ENCODE measurements at places on chromosomes 5 and 9.

GRCh38 chr5:170361616-170362015, 27.6 kb downstream of the KCNMB1 start:
- no peak for DNase-seq

DNA sequence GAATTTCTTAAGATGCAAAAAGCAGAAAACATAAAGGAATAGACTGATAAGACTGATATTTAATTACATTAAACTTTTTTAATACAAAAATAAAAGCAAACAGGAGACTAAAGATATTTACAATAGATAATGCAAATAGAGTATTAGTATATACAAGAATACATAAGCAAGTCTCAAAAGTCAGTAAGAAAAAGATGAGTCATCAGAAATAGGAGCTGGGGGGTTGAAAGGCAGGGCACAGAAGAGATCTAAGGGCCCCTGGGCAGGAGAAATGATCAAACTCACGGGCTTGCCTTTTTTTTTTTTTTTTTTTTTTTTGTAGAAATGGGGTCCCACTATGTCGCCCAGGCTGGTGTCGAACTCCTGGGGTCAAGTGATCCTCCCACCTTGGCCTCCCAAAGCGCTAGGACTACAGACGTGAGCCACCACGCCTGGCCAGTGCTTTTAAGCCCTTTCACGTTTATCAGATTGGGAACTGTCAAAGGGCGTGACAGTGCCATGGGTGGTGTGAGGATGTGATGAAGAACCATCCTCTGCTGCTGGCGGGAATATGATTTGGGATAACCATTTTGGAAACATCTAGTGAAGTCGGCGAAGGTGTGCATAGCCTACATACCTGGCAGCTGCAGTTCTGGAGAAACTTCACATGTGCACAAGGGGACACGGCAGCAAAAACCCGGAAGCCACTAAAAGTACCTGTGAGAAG, 126.1 kb downstream of the CACNA1B start:
- no peak for DNase-seq

GRCh38 chr9:73038613-73039012, 85.8 kb upstream of the ALDH1A1 start:
- no peak for DNase-seq

DNA sequence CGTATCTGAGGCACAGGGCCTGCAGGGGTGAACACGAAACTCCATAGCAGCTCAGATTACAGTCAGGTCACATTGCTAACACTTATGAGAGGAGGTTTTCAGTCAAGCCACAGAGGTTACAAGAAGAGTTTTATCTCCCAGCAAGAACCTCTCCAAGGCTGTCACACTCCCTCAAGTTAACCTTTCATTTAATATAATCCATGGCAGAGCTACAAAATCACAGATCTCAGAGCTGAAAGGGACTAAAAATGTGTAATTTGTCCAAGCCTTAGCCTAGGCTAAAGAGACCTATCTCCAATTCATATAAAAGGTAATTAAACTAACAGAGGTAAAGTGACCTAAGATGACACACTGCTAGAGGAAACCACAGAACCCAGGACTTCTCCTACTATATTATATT, 57.2 kb downstream of the MLANA start:
- no peak for DNase-seq

GRCh38 chr9:123486431-123486830, 130.4 kb downstream of the CRB2 start:
- DNase-seq = no peak

GRCh38 chr5:112784726-112785125, 47.0 kb downstream of the APC start:
- no peak for DNase-seq

DNA sequence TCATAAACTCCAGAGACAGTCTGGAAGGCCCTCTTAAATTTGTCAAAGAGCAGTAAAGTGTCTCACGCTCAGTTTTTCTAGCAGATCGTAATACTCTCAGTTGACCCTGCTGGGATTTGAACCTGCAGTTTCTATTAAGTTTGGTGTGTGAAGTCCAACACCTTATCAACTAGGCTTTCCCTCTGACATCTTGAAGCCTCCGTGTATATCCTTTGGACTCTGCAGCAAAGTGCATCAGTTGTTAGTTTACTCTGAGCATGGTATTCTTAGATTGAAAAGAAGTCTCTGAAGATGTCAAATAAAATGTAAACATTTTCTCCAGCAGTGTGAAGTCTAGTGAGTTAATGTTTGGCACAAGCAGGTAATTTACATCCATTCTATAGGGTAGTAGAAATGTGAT, 2.4 kb downstream of the FUBP3 start:
- DNase-seq = no peak

DNA sequence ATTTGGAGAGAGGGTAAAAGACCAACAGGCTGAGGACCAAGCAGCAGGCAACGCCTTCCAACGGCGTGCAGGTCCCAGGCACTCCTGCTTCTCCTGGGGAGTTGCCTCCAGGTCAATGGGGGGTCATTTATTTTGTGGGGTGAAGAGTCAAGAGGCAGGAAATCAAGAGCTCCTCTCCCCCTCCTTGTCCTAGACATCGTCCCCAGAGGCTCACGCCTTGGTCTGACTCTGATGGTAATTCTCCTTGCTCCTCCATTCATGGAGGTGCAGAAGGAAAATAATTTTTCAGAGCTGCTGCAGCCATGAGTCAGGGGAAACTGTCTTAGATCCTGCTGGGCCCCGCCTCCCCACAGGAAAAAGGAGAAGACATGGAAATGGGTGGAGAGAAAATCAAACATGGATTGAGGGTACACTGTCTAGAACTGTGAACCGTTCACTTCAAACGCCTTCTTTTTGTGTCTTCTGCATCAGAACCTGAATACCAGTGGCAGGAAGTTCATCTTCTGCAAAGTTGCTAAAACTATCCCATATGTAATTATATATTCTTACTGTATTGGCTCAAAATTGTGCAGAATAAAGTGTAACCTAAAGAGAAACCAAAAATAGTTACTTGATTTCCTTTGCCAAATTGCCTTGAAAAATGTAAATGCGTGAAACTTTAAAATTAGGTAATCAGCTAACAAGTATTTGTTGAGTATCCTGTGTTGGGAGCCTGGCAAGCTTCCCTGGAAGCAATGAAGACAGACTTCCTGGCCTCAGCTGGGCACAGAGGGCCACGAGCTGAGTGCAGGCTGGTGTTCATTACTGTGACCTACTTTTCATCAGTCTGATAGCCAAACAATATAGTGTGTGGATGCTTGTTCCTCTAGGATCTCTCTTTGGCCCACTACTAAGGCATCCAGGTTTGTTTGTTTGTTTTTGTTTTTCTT, 142.0 kb downstream of the CMYA5 start:
- no peak for DNase-seq

DNA sequence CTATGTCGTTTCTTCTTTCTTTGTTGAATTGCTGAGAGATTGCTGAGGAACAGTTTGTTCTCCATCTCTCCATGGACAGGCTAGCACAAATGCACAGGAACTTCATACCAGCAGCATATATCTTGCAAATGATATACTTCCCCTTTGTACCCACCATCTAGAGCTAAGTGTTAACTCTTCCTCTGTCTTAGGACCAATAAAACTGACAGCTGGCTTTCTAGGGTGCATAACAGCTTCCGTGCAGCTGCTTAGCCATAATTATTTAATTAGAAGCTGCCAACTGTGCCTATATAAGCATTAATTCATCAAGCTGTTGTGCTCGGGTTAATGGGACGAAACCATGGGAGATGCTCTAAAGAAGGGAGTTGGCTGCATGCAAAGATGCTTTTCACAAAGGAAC, 38.7 kb downstream of the KCTD16 start:
- no peak for DNase-seq

- DNase-seq = no peak
Observed at GRCh38 chr5:67291066-67291465, 94.5 kb upstream of the CD180 start.

GRCh38 chr5:146778795-146779194, 99.8 kb downstream of the PPP2R2B start:
- no peak for DNase-seq

- peak; percentile 68 for DNase-seq
Observed at GRCh38 chr5:150411245-150411979, 1.3 kb downstream of the CD74 start.

GRCh38 chr5:56172241-56172640, 60.9 kb downstream of the ANKRD55 start:
- DNase-seq = no peak

- no peak for DNase-seq
Observed at GRCh38 chr5:72507231-72507906, at the start of gene ZNF366. ZNF366 (minus strand) TSS chr5:72507410; CDS start chr5:72461496, 45,914 bp downstream.

DNA sequence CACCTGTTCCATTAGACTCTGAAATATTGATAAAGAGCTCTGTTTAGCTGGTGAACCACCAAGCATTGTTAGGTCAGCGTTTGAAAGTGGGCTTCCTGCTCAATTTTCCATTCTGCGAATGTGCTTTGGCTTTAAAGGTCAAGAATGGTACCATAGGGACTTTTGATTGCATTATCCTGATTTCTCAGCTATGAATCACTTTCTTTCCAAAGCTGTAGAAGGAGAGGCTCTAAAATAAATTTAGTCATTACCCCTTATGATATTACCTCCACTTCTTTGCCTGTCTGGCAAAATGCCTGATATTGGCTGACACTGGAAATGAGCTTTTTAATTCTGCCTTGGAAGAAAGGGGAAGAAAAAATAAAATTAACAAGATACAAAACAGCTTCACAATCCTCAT, 237.2 kb upstream of the CTNND2 start:
- no peak for DNase-seq

DNA sequence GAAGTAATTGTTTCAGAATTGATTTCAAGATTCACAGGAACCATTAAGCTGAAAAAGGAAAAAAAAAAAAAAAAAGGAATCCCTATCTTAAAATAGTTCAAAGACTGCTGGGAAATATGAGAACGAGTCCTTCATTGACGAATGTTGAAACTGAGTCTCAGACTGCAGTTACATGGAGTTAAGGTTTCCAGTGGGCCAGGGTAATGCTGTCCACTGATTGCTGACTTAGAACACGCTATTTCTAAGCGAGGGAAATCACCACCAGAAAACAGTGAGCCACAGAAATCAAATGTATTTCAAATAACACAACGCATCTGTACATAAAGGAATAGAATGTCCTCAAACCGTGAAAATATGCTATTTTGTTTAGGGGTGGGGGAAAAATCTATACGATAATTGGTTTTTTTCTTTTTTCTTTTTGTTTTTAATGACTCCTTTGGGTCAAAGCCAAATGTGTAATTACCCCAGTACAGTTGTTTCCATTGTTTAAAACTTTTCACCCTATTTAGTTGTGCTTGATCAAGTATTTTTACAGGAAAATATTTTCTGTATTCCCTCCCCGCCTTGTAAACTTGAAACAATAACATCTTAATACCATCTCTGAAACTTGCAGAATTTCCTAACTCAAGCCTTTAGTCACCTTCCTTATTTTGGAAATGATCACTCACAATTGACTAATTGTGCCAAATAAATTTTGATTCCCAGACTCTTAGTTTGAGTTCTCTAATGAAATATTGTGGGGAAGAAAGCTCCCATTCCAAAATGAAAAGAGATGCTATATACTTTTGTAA, 208.3 kb downstream of the MCTP1 start:
- DNase-seq = no peak

- DNase-seq = no peak
Observed at GRCh38 chr5:154118893-154119336, 71.6 kb upstream of the GALNT10 start.

DNA sequence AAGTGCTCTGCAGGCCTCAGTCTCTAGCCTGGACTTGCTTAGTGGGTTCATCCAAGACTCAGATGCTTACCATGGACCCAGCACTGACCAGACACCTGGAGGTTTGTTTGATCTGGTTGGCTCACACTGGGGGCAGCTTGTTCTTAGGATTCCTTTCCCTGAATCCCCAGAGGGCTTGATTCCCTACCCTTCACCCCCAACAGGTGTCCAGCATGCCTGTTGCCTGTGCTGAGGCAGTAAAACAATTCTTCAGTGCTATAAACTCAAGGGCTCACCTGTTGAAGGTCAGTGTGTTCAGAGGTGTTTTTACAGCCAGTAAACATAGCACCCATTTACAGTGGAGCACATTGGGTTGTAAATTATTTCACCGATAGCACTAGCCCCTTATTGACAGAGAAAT, 123.8 kb upstream of the KLF4 start:
- DNase-seq = no peak

GRCh38 chr9:68455451-68455850, 85.2 kb downstream of the TMEM252 start:
- DNase-seq = no peak

GRCh38 chr5:178466342-178466741, 123.9 kb downstream of the COL23A1 start:
- no peak for DNase-seq

- DNase-seq = no peak
Observed at GRCh38 chr9:104988539-104988938, 60.6 kb upstream of the ABCA1 start.

Data from stimulated activated CD4-positive, alpha-beta T cell treated with anti-CD3 and anti-CD28 coated beads, Interleukin-4, amount 100 ng/mL, for 4 hours (primary cell).